ENCODE measurements at places on chromosomes 1 and 21.

- no peak for DNase-seq
Observed at GRCh38 chr21:14603202-14603601, 57.1 kb upstream of the SAMSN1 start.

DNA sequence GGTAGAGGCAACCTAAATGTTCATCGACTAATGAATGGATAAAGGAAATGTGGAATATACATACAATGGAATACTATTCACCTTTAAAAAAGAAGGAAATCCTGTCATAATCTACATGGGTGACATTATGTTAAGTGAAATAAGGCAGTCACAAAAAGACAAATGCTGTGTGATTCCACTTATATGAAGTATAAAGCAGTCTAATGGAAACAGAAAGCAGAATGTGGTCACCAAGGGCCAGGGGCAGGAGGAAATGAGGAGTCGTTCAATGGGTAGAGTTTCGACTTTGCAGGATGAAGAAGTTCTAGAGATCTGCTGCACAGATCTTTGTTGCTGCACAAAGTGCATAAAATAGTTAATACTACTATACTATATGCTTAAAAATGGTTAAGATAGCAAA, 7.8 kb downstream of the DIPK1A start:
- peak; percentile 59 for DNase-seq

DNA sequence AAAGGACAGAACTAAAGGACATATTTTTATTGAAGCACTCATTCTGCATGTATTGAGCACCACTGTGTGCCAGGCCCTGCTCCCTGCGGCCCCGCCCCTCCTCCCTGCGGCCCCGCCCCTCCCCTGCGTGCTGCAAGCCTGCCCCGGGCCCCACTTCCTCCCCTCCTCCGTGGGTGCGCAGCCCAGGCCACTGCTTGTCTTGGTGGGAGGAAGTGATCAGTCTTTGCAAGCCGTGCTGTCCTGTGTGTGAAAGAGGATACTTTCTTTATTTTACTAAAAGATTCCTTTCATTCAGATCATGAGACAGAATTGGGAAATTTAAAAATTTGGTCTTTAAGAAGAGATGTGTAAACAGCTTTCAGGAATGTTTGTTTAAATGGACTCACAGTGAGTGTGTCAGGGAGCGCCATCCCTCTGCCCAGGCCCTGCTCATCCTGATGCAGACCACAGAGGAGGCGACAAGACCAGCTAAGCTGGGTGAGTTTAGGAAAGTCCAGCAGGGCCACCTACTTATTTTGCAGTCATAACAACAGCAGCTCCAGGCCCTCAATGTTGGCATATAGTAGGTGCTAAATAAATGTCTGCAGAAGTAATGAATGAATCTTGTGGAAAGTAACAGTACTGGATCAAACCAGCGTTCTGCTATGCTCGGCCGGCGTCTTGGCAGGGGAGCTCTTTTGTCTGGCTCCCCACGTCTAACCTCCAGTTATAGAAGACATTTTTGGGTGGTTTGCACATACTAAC, 88.3 kb upstream of the SELENON start:
- peak; percentile 52 for DNase-seq

GRCh38 chr1:167373398-167373797, 144.9 kb downstream of the CD247 start:
- DNase-seq = no peak

- no peak for DNase-seq
Observed at GRCh38 chr1:208544794-208545193, 300.6 kb upstream of the PLXNA2 start.

- DNase-seq = no peak
Observed at GRCh38 chr1:107997866-107998265, 32.9 kb upstream of the VAV3 start.

DNA sequence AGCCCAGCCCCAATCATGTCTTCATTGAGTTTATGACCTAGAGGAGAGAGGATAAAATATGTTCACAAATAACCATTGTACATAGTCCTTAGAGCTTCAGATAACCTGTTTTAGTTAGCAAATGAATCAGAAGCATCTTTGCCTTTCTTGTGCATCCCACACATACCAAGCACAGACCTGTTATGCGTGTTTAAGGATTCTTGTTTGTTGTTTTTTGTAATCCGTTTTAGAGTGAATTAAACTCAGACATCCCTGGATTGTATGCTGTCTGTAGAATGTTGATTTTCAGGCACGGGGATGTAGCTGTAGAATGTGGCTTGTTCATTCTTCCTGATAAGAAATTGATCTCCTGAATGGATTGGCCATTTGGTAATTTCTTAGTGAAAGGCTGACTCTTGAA, 135.8 kb downstream of the EDEM3 start:
- no peak for DNase-seq

- DNase-seq = no peak
Observed at GRCh38 chr21:45455674-45456583, 51.0 kb downstream of the COL18A1 start.

- no peak for DNase-seq
Observed at GRCh38 chr1:36643371-36644270, 160.9 kb upstream of the CSF3R start.

DNA sequence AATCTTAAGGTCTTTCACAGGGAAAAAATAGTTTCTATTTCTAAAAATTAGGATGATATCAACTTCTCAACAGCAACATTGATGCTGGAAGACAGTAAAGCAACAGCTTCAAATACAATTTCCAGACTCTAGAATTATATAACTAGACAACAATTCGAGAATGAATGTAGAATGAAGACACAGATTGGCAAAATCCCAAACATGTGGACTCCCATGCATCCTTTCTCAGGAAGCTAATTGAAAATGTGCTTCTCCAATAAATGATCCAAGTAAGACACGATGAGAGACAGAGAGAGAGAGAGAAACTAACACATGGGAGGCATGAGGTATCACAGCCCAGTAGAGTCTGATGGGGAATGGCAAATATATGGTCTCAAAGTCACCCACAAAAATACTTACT, 21.5 kb upstream of the SIM2 start:
- DNase-seq = no peak

DNA sequence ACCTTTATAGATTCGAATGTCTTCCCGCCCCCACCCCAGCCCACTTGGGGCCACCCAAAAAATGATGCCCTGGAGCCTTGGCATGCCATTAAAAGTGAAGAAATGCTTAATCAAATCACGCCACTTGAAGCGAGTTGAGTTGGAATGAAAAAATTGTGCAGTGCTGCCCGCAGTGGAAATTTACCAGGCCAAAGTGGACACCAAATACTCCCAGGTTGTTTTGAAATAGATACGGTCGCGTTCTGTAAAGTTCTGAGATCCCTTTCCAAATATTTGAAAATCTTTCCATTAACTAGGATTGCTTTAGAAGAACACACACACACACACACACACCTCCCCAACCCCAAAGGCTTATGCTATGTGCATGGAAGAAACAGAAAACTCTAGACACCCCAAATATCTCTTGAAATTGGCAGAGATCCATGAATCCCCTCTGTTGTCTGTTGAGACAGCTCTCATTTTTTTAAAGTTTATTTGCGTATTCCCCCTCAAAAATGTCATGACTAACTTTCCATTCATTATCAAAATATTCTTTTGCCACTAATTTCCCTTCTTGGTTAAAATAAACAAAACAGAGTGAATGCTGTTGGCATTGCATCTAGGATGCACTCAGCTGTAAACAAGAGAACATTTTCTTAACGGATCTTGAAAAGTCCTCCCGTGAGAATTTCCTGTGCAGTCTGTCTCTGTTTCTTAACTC, 142.3 kb upstream of the KCNE2 start:
- no peak for DNase-seq

GRCh38 chr1:110288111-110288510, 51.1 kb upstream of the RBM15 start:
- DNase-seq = no peak

DNA sequence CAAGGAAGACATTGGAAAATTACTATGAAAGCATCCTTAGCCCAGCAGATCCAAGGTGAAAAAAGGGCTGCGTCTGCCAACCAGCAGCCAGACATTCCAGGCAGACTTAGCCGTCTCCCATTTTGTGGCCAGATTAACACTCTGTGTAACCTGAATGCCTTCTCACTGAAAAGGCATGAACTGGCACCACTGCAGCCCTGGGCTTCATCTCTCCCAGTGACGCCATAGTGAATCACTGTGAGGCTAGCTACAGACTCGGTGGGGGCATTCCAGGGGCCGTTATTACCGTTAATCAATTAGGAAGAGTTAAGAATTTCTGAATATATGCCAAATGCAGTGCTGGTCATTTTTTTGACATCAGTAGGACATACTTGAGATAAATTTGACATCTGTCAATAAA, 627.4 kb downstream of the LMO4 start:
- no peak for DNase-seq

GRCh38 chr1:94827434-94827833, 7.3 kb downstream of the SLC44A3 start:
- no peak for DNase-seq

DNA sequence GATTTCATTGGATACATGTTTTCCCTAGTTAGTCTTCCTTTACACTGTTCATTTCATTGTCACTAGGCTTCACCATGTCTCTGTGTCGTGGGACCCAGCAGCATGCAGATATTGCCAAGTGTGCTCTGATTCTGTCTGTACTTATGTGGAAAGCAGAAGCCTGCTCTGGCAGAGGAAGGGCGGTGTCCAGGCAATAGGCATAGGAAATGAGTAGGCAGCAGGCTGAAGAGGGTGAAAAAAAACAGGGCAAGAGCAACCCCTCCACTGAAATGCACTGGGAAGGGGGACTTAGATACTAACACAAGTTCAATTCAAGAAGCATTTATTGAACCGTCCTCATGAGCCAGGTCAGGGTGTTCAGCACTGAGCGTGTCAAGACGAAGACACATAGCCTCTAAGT, 85.2 kb upstream of the VAV3 start:
- DNase-seq = no peak

- no peak for DNase-seq
Observed at GRCh38 chr1:215507119-215507518, 60.0 kb upstream of the KCTD3 start.

DNA sequence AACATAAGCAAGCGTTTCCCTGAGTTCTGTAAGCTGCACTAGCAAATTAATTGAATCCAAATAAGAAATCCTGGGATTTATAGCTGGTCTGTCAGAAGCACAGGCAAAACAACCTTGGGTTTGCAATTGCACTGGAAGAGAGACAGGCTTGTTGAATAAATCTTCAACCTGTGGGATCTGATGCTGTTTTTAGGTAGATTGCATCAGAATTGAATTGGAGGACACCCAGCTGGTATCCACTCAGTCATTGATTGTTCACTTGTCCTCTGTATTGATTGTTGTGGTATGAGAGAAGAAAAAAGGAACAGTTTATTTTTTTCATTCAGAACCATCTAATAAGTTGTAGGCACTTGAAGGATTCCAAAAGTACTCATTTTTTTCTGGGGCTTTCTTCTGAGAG, 497.4 kb downstream of the SIPA1L2 start:
- DNase-seq = no peak

- DNase-seq = no peak
Observed at GRCh38 chr1:212539737-212540430, 68.7 kb upstream of the ATF3 start.

- no peak for DNase-seq
Observed at GRCh38 chr1:11530731-11531311, 51.9 kb downstream of the DISP3 start.

DNA sequence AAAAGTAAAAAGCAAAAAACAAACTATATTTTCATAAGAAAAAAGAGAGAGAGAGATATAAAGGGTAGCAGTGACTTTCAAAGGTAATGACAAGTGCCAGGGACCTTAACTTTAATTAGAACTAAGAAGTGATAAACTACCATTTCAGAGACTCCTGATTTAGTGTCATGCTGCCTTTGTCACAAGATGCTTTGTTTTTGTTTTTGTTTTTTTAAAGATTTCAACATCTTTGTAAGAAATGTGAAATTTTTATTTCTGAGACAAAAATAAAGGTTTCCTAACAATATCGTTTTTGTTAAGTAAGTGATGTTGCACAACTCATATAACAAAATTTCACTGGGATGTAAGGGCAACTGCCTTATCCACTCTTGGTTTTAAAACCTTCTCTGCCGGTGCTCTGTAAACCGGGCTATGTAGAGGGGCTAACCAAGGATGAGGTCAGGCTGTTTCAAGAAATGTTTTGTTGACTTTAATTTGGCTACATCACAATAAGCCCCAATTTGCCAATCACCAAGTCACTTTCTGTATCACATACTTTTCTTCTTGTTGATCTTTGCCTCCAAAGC, 35.2 kb upstream of the SYT2 start:
- DNase-seq = no peak

- no peak for DNase-seq
Observed at GRCh38 chr1:1187938-1188337, 14.3 kb downstream of the TTLL10 start.

GRCh38 chr1:89669441-89669840, 36.5 kb downstream of the LRRC8C start:
- no peak for DNase-seq

GRCh38 chr1:154725865-154726264, 117.9 kb upstream of the ADAR start:
- DNase-seq = no peak

DNA sequence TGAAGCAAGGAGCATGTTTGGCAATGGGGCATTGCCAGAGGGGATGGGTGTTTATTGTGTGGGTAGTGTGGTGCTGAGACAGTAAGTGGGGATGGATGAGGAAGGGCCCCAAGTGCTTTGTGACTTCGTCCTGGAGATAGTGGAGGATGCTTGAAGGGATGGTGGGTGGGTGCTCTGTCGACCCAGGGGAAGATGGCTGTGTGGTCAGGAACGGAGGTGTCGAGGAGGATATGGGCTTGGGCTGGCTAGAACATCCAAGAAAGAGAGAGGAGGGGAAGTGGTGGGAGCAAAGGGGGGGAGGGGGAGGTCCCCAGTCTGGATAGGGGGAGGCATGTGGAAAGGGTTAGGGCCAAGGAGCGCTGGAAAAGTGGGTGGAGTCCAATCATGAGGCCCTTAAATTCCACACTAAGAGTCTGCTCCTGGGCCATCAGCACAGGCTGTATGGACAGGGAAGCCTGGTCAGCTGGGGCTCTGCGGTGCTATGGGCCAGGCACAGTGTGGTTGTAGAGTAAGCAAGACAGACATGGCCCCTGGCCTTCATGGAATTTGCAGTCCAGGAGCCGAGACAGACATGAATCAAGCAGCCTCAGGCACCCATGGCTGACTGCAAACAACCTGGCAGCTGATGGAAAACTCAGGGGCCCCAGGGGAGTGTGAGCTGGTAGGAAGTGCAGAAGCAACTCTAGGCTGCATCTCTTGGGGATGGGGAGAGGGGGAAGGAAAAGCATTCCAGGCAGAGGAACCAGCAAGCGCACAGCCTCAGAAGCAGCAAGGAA, 36.3 kb downstream of the EDN2 start:
- DNase-seq = no peak

GRCh38 chr1:109111386-109112055, 2.4 kb upstream of the ELAPOR1 start:
- no peak for DNase-seq

- DNase-seq = no peak
Observed at GRCh38 chr1:221118176-221118937, 239.1 kb downstream of the HLX start.
